ENCODE measurements at places on chromosomes 4 and X. TPM values are rescaled to one million over a fixed set of nuclear protein-coding genes. Genes with fewer than 3 reads are reported as not detected.

The TEX13C gene
- not detected for polyA plus RNA-seq

DNA sequence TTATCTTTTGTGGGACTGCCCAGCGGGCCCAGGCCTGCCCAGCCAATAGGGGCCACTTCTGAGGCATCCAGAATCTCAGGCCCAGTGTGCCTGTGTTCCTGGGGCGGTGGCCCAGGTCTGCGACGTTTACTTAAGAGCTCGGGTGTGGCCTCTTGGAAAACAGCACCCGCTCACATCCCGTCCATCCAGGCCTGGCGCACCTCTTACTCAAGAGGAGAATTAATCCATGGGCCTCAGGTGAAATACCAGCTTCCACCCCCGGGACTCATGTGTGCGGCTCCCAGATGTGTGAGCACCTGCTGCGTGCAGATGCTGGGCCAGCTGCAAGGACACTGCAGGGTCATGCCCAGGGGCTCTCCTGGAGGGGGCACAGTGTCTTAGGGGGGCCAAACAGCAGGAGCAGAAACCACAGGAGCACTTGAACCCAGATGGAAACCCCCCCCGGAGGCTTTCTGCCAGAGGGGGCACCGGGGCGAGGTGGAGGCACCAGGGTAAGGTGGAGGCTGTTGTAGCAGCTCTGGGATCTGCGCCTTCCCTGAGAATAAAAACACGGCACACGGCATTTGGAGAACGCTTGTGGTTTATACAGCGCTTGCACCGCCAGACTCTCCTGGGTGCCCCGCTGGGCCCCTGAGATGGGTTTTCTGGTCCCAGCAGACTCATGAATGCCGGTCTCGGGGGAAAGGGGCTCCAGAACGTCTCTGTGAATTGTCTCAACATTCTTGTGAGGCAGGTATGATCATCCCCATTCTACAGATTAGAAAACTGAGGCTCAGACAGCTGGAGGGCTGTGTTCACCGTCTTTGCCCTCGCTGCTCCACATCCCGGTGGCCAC lies 2.8 kb downstream of the PSAPL1 start:
- DNase-seq = no peak

The INPP4B gene
- 4.5 TPM for polyA plus RNA-seq

GRCh38 chrX:17409566-17410290 lies 34.7 kb downstream of the NHS start:
- no peak for DNase-seq

The TRPC5OS gene
- polyA plus RNA-seq = not detected

GRCh38 chr4:128768373-128768996 lies 41.0 kb upstream of the JADE1 start:
- no peak for DNase-seq
